ENCODE measurements at places on chromosomes 1 and 21.

- DNase-seq = peak; percentile 10
These were observed 11.5 kb downstream of the TMPRSS3 start for GRCh38 chr21:42384156-42384945.

DNA sequence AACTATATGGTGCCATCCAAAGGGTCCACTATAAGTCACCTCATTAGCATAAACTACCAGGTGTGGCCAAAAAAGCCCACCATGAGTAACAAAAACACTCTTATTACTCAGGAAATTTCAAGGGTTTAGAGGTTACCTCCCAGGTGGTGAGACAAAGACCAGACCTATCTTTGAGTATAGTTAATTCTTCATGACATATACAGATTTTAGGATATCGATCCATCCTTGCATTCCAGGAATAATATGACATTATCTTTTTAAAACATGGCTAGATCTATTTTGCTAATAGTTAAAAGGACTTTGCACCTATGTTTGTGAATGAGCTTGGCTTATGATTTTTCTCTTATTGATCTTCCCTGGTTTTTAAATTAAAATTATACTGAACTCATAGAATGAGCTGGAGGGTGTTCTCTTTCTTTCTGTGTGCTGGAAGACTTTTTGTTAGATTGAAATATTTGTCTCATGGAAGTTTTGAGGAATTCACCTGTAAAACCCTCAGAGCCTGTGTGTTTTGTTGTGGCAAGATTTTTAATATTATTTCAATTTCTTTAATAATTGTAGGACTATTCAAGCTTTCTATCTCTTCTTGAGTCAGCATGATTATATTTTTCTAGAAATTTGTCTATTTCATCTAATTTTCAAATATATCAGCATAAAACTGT lies 138.7 kb upstream of the SLC45A1 start:
- DNase-seq = no peak

DNA sequence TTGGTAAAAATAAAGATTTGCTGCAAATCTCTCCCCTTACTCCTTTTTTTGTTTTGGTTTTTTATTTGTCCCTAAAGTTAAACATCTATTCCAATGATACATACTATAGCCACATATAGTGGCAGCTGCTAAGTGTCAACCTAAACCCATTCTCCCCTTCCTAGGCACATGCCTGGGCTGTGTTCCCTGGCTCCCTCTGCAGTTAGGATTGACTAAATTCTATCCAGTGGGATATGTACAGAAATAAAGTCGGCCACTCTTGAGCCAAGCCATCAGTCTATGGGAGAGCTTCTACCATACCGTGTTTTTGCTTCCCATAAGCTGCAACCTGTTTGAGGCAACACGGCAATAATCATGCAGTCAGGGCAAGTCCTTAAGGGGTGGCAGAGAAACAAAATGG lies 23.6 kb downstream of the MCOLN3 start:
- DNase-seq = no peak

DNA sequence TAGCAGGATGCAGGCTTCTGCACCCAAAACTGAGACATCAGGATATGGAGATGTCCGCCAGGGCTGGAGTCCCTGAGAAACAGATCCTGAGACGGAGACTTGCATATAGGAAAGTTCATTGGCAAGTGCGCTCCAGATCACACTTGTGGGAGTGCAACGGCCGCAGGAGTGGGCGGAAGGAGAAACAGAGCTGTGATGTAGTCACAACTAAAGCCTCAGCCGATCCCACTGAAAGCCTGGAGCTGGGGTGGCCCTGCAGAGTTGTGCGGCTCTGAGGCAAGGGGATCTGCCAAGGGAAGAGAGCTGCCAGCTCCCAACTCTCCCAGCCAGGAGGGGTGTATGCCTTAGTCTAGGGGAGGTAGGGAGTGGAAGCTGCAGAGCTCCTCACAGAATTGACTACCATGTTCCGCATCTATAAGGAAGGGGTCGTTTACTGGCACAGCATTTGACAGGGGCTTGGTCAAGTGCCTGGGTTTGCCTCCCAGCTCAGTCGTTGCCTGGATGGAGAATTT lies 42.1 kb upstream of the PLA2G2C start:
- no peak for DNase-seq

GRCh38 chr1:219088778-219089557 lies 84.7 kb upstream of the LYPLAL1 start:
- DNase-seq = peak; percentile 90

- DNase-seq = no peak
These were observed 39.5 kb upstream of the SGIP1 start for GRCh38 chr1:66494482-66494881.

DNA sequence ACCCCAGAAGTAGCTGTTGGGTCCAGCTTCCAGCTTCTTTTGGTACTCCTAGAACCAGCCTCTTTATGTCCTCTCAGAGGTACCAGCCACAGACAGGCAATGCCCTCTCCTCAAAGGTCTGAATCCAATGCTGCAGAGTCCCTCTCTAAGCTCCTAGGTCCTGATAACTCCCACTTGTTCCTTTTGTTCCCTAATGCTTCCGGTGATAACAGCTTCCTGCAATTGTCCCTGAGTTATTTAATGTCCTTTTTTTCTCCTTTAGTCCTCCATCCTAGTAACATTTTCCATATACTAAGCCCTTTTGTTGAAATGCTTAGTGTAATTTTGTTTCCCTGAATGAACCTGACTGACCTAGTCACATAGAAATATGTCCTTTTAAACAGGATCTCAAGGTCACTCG lies 201.7 kb upstream of the BEND5 start:
- DNase-seq = no peak

- DNase-seq = no peak
These were observed 668.4 kb downstream of the KCNT2 start for GRCh38 chr1:195939844-195940243.

DNA sequence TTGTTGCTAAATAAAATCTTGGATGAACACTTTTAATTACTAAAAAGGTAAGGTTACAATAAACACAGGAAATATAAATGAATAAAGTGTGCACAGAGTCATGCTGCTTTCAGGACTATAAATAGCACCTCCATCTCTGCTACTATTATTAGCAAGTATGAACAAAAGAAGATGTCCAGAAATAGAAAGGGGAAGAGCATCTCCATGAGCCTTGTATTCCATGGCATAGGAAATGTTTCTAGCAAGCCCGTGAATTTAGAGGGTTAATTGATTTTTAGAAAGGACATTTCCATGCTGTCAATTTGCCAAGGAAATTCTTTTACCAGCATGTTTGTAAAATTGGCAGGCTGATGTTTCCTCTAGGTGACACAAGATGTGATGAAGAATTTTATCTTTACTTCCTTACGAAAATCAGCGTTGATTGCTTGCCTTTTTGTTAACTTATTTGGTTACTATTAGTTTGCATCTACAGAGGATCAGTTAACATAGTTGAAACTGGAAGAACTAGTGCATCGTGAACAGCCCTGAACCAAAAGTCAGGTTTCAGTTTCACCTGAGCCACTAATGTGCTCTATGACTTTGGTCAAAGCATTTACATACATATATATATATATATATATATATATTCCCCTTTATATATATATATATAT lies 45.3 kb downstream of the NR5A2 start:
- no peak for DNase-seq

DNA sequence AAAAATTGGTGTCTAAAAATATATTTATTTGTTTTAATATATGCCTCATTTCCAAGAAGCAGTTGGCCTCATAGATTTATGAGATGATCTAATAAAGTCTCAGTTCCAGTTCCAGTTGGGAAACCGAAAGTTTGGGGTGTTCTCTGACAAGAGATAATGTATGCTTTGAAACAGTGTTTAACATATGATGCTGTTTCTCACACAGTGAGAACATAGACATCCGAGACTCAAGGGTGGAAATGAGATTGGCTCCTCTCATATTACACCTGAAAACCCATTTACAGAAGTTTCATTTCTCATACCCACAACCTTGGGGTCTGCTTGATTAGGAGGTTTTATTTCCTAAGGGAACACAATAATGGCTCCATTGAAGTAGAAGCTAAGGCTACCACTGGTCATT lies 200.6 kb upstream of the BEND5 start:
- no peak for DNase-seq

DNA sequence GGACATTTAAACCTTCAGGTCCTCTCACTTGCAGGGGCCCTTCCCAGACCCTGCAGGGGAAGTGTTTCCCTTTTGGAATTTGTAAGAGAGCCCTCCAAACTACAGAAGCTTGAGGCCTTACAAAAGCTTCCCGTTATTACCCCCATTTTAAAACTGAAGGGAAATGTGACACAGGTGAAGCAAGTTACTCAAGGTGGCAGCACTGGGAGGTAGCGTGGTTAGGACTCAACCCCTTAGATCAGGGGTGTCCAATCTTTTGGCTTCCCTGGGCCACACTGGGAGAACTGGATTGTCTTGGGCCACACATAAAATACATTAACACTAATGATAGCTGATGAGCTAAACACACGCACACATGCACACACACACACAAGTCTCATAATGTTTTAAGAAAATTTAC lies 15.8 kb upstream of the ZC3H12A start:
- no peak for DNase-seq

DNA sequence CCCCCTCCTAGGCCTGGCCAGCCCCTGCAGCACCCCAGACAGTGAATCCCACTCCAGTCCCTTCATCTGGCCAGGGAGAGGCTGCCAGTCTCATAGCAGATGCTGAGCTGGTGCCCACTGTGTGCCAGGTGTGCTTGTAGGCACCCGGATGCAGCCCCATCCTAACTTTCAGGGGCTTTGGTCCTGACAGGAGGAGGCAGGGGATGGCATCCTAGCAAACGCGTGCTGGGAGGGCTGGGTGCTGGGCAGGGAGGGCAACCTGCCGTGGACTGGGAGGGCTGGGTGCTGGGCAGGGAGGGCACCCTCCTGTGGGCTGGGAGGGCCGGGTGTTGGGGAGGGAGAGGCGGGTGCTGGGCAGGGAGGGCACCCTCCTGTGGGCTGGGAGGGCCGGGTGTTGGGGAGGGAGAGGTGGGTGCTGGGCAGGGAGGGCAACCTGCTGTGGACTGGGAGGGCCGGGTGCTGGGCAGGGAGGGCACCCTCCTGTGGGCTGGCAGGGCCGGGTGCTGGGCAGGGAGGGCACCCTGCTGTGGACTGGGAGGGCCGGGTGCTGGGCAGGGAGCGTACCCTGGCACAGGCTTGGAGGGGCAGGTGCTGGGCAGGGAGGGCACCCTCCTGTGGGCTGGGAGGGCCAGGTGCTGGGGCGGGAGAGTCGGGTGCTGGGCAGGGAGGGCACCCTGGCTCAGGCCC lies 35.3 kb downstream of the SLC19A1 start:
- DNase-seq = peak; percentile 73

- no peak for DNase-seq
These were observed 38.0 kb upstream of the KDM4A start for GRCh38 chr1:43611950-43612349.

DNA sequence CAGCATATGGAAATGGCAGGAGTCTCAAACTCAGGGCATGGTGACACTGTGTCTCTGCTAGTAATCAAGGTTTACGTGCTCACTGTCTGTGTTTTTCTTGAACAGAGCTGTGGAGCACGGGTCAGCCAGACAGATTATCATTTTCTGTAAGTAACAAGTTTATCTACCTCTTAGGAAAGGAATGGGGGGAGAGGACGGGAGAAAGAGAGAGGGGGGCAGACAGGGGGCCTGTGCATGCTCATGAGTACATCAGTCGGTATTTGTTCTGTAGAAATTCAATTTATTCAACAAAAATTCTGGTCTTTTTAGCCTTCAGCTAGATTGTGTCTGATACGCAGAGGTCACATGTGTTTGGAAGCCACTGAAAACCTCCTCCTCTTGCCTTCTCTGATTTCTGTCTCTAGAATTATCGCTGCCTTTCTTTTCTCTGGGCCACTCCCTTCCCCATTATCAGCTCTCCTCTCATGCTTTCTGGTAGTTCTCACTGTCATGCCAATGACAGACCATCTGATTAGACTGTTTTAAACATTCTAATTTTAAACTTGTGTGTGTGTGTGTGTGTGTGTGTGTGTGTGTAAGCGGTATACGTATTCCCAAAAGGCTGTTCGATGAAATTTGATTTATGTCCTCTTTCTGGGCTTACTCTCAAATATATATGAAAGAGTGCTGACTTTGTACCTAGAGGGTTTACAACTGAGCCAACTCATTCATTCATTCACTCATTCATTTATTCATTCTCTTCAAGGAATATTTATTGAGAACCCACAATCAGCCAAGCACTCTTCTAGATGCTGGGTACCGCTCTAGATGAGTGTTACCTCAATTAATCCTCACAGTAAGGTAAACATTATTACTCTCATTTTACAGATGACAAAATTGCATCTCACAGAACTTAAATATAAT lies 636.9 kb downstream of the KIF26B start:
- DNase-seq = no peak

DNA sequence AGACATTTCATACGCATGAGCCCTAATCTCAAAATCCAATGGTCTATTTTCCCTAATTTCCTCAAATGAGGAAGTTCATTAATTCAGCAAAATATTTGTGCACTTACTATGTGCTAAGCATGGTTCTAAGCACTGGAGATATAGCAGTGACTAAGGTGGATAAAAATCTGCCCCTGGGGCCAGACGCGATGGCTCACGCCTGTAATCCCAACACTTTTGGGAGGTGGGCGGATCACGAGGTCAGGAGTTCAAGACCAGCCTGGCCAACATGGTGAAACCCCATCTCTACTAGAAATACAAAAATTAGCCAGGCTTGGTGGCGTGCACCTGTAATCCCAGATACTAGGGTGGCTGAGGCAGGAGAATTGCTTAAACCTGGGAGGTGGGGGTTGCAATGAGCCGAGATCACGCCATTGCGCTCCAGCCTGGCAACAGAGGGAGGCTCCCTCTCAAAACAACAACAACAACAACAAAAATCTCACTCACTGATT lies 4.3 kb upstream of the MIIP start:
- DNase-seq = no peak

DNA sequence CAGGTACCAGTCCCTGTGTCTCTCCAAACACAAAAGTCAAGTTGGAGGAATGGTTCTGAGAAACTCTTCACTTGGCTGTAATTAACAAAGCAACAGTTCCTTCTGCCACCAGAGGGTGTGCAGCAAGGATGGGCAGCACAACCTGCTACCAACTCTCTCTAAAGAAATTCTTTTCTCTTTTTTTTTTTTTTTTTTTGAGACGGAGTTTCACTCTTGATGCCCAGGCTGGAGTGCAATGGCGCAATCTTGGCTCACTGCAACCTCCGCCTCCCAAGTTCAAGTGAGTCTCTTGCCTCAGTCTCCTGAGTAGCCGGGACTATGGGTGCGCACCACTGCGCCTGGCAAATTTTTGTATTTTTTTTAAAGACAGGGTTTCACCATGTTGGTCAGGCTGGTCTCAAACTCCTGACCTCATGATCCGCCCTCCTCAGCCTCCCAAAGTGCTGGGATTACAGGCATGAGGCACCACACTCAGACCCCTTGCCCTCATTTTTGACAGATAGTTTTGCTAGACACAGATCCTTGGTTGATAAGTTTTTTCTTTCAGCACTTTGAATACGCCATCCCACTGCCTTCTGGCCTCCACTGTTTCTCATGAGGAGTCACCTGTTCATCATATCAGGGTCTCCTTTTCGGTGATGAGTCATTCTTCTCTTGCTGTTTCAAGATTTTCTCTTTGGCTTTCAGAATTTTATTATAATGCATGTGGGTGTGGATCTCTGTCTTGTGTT lies 12.1 kb upstream of the DEGS1 start:
- DNase-seq = no peak

- no peak for DNase-seq
These were observed 624.0 kb downstream of the USP25 start for GRCh38 chr21:16353764-16354163.

All from cardiac septum (tissue), 1 donor.